Naive thymus-derived CD8-positive, alpha-beta T cell (primary cell): ENCODE measurements at places on chromosomes 3 and 15. TPM values are rescaled to one million over a fixed set of nuclear protein-coding genes. Genes with fewer than 3 reads are reported as not detected.

- no peak for DNase-seq
Measured at GRCh38 chr3:16186565-16186964, 12.1 kb downstream of the GALNT15 start.

GRCh38 chr3:197038679-197039462 lies 9.3 kb upstream of the MELTF start:
- DNase-seq: no peak

DNA sequence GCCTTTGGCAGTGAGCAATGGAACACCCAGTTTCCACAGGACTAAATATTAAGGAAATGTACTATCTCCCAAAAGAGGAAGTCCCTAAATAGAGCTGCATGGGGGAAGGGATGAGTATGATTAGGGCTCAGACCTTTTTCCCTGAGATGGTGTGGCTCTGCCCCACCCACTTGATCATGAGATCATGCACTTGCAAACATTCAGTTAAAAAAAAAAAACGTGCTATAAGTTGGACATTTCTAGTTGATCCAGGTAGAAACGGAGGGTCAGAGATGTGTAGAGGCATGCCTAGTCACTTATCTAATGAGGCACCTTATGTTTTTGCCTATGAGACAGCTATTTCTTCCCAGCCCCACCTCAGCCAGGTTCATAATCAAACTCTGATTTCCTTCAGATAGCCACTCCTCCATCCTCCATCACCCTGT lies 24.5 kb upstream of the SSR3 start:
- DNase-seq: no peak

- no peak for DNase-seq
Measured at GRCh38 chr3:137709011-137709601, 55.0 kb upstream of the SOX14 start.

- no peak for DNase-seq
Measured at GRCh38 chr15:27483124-27483523, 512.1 kb downstream of the GABRG3 start.

DNA sequence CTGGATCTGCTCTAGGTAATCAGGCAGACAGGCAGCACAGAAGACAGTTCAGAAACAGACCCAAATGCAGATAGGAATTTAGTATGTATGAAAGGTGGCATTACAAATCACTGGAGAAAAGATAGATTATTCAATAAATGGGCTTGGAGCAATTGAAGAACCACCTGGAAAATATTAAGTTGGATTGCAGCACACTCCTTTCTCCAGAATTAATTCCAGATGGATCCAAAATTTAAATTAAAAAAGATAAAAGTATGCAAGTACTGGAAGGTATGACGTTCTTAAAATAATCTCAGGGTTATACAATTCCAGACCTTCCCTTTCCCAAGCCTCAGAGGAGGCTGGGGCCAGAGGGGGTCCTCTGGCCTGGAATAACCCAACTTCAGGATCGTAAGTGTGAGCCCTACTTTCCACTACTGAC lies 32.5 kb downstream of the HRH1 start:
- DNase-seq: no peak

- DNase-seq: no peak
Measured at GRCh38 chr15:88797663-88798339, 5.4 kb upstream of the ACAN start.

GRCh38 chr3:13821126-13821525 lies 58.7 kb downstream of the WNT7A start:
- DNase-seq: no peak

- no peak for DNase-seq
Measured at GRCh38 chr3:14300721-14301399, 101.5 kb upstream of the SLC6A6 start.

DNA sequence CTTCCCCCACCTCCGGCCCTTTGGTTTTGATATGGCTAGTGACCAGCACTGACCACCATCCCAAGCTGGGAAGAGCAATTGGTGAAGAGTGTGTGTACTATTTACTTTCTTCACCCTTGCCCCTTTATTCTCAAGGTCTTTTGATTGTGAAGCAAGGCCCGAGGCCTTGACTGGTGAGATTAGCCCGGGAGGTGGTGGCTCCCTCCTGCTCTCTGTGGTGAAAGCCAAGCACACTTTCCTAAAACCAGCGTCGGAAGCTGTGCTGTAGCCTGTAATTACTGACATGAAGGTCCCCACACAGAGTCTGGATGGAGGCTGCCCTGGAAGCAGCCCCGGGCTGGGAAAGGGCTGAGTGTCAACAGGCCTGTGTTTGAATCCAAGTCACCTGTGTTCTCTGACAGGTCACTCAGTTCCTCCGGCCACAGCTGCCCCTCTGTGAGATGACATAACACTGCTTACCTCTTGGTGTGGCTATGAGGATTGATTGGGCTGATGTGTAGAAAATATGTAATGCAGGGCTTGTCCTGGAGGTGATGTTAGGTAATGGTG lies 60.5 kb upstream of the PRR23C start:
- DNase-seq: no peak

GRCh38 chr3:192958219-192958872 lies 40.7 kb upstream of the MB21D2 start:
- DNase-seq: no peak

GRCh38 chr15:82750831-82751180 lies 41.1 kb upstream of the AP3B2 start:
- DNase-seq: no peak

DNA sequence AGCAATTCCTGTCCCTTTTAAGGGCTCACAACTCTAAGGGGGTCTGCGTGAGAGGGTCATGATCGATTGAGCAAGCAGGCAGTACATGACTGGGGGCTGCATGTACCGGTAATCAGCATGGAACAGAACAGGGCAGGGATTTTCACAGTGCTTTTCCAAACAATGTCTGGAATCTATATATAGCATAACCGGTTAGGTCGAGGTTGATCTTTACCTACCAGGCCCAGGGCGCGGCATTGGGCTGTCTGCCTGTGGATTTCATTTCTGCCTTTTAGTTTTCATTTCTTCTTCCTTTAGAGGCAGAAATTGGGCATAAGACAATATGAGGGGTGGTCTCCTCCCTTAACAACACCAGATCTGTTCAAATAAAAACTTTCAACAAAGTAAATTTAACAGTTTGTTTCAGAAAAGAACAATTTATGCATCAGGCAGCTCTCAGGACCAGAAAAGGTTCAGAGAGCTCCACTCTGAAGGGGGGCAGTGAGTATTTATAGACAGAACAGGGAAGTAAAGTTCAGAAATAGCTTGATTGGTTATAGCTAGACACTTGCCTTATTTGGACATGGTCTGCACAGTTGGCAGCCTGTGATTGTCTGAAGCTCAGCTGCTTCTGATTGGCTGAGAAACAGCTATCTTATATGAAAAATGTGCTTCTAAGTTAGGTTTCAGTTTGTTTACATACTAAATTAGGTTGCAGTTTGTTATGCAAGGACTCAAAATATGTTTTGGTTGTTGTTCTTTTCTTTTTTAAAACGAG lies 17.2 kb upstream of the B4GALT4 start:
- no peak for DNase-seq

DNA sequence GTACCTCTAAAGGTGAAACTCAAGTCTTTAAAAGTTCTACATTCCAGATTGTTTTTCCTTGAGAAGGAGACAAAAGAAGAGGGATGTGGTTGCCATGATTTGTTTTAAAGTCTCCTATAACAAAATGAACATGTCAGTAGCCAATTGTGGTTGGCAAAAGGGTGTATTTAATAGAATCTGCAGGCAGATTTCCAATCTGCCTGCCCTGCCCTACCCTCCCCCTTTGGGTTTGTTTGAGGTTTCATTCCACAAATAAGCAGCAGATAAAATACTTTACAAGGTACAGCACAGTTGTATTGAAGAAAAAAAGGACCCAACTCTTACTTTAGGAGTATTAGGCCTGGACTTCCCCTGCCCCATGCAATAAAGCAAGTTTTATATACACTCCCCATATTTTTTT lies 59.5 kb downstream of the MLH1 start:
- no peak for DNase-seq

DNA sequence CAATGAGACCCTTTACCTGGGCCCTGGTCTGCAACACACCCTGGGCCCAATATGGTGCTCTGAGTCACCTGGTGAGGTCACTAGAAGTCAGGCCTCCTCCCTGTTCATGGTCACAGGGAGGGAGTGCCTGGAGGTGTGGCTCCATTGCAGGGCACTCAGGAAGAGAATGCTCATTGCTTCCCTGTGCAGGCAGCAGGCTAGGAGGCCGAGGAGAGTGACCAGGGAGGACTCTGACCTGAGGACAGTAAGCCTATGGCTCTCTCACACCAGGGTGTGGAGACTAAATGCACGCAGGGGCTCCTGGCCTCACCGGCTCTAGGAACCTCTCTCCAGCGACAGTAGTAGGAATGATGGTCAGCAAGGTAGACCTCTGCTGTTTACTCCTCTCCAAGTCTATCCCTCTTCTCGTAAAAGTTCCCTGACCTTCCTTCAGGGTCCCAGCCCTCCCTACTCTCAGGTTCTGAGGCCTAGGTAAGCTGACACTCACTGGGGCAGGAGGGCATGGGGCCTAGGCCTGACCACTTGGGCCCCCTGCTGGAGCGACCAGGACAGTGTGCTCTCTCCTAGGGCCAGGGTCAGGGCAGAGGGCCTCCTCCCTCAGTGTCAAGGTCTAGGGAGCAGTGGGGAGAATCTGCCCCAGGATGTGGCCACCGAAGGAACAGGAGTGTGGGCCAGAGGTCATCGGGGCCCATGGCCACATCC lies 9.6 kb upstream of the SLCO2A1 start:
- no peak for DNase-seq

GRCh38 chr3:139202226-139202958 lies 141.4 kb upstream of the MRPS22 start:
- no peak for DNase-seq

The PCBP4 gene
- total RNA-seq: 9.4 TPM

The MESP1 gene
- total RNA-seq: 0.27 TPM

The CAPN3 gene
- total RNA-seq: 20.0 TPM

The ZNF35 gene
- 3.9 TPM for total RNA-seq

The TRPM1 gene
- total RNA-seq: not detected

The JAGN1 gene
- total RNA-seq: 40.4 TPM

The WWTR1 gene
- total RNA-seq: 0.57 TPM
